Naive thymus-derived CD8-positive, alpha-beta T cell (primary cell): ENCODE measurements at places on chromosomes 5 and 9. TPM values are rescaled to one million over a fixed set of nuclear protein-coding genes. Genes with fewer than 3 reads are reported as not detected.

PCDHGC3 gene
- not detected for total RNA-seq

IL9 gene
- total RNA-seq = not detected

DNA sequence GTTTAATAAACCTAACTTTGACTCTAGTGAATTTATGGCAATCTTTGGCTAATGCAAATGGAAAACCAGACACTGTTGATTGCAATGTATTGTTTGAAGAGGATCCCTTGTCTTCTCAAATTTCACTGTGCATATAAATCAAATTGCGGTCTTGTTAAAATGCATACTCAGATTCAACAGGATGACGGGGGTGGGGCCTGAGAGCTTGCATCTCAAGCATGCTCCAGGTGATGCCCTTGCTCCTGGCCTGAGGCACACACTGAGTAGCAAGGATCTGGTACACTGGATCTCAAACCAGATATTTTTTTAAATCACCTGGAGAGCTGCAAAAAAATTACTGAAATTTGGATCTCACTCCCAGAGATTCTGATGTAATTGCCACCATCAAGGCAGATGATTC, 463.7 kb downstream of the DNAH5 start:
- no peak for DNase-seq

OR4F3 gene
- not detected for total RNA-seq

GRCh38 chr9:104118916-104119315, 24.8 kb downstream of the SMC2 start:
- DNase-seq = no peak

C5orf58 gene
- total RNA-seq = not detected

GRCh38 chr9:8643896-8644295, 844.3 kb upstream of the DMAC1 start:
- DNase-seq = no peak

GRCh38 chr5:159878988-159879471, 37.3 kb upstream of the ADRA1B start:
- no peak for DNase-seq

- DNase-seq = no peak
Measured at GRCh38 chr5:107705402-107706014, 34.8 kb upstream of the EFNA5 start.

- DNase-seq = no peak
Measured at GRCh38 chr5:125552486-125552885, 806.0 kb upstream of the ZNF608 start.

- DNase-seq = peak; percentile 65
Measured at GRCh38 chr5:150410524-150411244, 2.0 kb downstream of the CD74 start.

WNT8A gene
- not detected for total RNA-seq

DNA sequence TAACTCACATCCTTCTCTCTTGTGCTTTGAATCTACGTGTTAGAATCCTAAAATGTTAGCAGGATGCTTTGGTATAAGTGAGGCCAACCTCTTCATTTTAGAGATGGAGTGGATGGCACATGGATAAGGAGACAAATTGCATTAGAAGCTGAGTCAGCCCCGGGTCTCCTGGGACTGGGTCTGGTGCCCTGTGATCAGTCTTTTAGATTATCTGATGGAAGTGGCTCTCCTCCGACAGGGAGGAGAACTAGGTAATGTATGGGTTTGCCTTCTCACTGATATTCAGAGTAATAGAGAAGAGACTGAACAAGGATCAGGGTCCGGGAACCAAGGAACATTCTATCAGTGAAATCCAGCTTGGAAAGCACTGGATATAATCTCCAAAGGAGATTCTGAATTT, 74.9 kb upstream of the TNFSF8 start:
- DNase-seq = no peak

CDH9 gene
- not detected for total RNA-seq

ORM2 gene
- not detected for total RNA-seq

DMRT3 gene
- total RNA-seq = not detected

- DNase-seq = no peak
Measured at GRCh38 chr5:83547161-83547560, 75.6 kb downstream of the VCAN start.

PCDHGB3 gene
- 0.71 TPM for total RNA-seq

GRCh38 chr9:95147452-95148207, 169.9 kb downstream of the FANCC start:
- DNase-seq = no peak

GRCh38 chr5:178532666-178533065, 57.5 kb downstream of the COL23A1 start:
- DNase-seq = no peak
